ENCODE measurements at places on chromosomes 2 and 18. TPM values are rescaled to one million over a fixed set of nuclear protein-coding genes. Genes with fewer than 3 reads are reported as not detected.

UGT1A4 gene
- total RNA-seq: not detected

ICA1L gene
- 4.8 TPM for total RNA-seq

CDK5R2 gene
- total RNA-seq: 0.05 TPM

SCTR gene
- total RNA-seq: not detected

RGPD3 gene
- total RNA-seq: 0.37 TPM

GALNT5 gene
- total RNA-seq: 71.3 TPM

DHX57 gene
- total RNA-seq: 26.4 TPM

CELF4 gene
- not detected for total RNA-seq

GPBAR1 gene
- total RNA-seq: not detected

UGT1A5 gene
- total RNA-seq: not detected

FBXO15 gene
- total RNA-seq: 0.37 TPM

FABP1 gene
- not detected for total RNA-seq
